A549 treated with AZD2906 at 1 μM for 4 hours (cell line): ENCODE measurements at places on chromosomes 13 and 19. TPM values are rescaled to one million over a fixed set of nuclear protein-coding genes. Genes with fewer than 3 reads are reported as not detected.

STK11 gene
- total RNA-seq: 32.1 to 38.5 TPM (median 36.4 TPM) in 5 replicates

PLK5 gene
- total RNA-seq: 0.03 TPM in 1 of 5 replicates, not detected in the others

KCNC3 gene
- total RNA-seq: 0.96 to 1.5 TPM (median 1.5 TPM) in 5 replicates

GJB2 gene
- 0.55 to 0.75 TPM (median 0.65 TPM) in 5 replicates for total RNA-seq

ATXN8OS gene
- not detected in 5 replicates for total RNA-seq

EID2 gene
- 32.7 to 45.7 TPM (median 42.6 TPM) in 5 replicates for total RNA-seq

KLK13 gene
- total RNA-seq: 0.06 to 0.20 TPM (median 0.15 TPM) in 5 replicates

ZNF135 gene
- not detected in 5 replicates for total RNA-seq

IFT88 gene
- total RNA-seq: 8.0 to 10.7 TPM (median 9.2 TPM) in 5 replicates

TUBA3C gene
- 0.07 to 0.11 TPM (median 0.11 TPM) in 3 of 5 replicates, not detected in the others for total RNA-seq

SOX1 gene
- total RNA-seq: not detected in 5 replicates

BRME1 gene
- total RNA-seq: 0.34 to 0.57 TPM (median 0.46 TPM) in 4 of 5 replicates, not detected in the other

SLC6A16 gene
- 0.74 to 1.3 TPM (median 1.1 TPM) in 5 replicates for total RNA-seq

GRWD1 gene
- 109 to 124 TPM (median 114 TPM) in 5 replicates for total RNA-seq

LIM2 gene
- not detected in 5 replicates for total RNA-seq

S1PR4 gene
- total RNA-seq: 0.10 to 0.22 TPM (median 0.14 TPM) in 5 replicates

TMEM38A gene
- 0.99 to 1.3 TPM (median 1.2 TPM) in 5 replicates for total RNA-seq

PCDH17 gene
- total RNA-seq: 0.01 TPM in 3 of 5 replicates, not detected in the others

MAST3 gene
- total RNA-seq: 1.8 to 2.5 TPM (median 2.2 TPM) in 5 replicates

PLIN5 gene
- total RNA-seq: 0.10 to 0.39 TPM (median 0.14 TPM) in 5 replicates

IL27RA gene
- 8.4 to 10.7 TPM (median 9.2 TPM) in 5 replicates for total RNA-seq

MRI1 gene
- total RNA-seq: 8.9 to 13.3 TPM (median 12.2 TPM) in 5 replicates

ZNF726 gene
- total RNA-seq: 0.41 to 0.60 TPM (median 0.46 TPM) in 5 replicates

KLK14 gene
- 0.17 to 0.61 TPM (median 0.33 TPM) in 5 replicates for total RNA-seq

FARP1 gene
- total RNA-seq: 15.8 to 19.6 TPM (median 17.7 TPM) in 5 replicates

NCAN gene
- 0.02 to 0.08 TPM (median 0.06 TPM) in 5 replicates for total RNA-seq

CD70 gene
- 12.1 to 25.6 TPM (median 19.9 TPM) in 5 replicates for total RNA-seq

RGS9BP gene
- 0.31 to 0.51 TPM (median 0.46 TPM) in 5 replicates for total RNA-seq

C19orf67 gene
- total RNA-seq: not detected in 5 replicates

CCDC122 gene
- total RNA-seq: 2.2 to 3.2 TPM (median 2.9 TPM) in 5 replicates

TMEM161A gene
- 20.3 to 25.7 TPM (median 23.5 TPM) in 5 replicates for total RNA-seq

SCGB2B2 gene
- total RNA-seq: 0.02 to 0.13 TPM (median 0.10 TPM) in 4 of 5 replicates, not detected in the other
